AG04450 (cell line): ENCODE measurements at places on chromosomes 3 and 15. TPM values are rescaled to one million over a fixed set of nuclear protein-coding genes. Genes with fewer than 3 reads are reported as not detected.
A peak's percentile ranks its signal among the peaks of the same experiment; 100 is the strongest.

DNA sequence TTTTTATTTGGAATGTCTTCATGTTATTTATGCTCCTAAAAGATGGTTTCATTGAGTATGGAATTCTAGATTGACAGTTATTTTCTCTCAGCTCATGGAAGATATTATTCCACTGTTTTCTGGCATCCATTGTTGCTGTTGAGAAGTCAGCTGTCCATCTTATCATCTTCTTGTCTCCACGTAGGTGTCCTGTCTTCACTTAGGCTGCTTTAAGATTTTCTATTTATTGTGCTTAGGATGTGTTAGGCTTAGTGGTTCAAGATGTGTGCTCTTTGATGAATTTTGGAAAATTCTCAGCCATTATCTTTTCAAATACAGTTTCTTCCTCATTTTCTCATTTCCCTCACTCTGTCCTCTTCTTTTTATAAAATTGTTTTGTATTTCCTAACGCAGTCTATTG lies 52.0 kb downstream of the SNRK start:
- no peak for DNase-seq

DNA sequence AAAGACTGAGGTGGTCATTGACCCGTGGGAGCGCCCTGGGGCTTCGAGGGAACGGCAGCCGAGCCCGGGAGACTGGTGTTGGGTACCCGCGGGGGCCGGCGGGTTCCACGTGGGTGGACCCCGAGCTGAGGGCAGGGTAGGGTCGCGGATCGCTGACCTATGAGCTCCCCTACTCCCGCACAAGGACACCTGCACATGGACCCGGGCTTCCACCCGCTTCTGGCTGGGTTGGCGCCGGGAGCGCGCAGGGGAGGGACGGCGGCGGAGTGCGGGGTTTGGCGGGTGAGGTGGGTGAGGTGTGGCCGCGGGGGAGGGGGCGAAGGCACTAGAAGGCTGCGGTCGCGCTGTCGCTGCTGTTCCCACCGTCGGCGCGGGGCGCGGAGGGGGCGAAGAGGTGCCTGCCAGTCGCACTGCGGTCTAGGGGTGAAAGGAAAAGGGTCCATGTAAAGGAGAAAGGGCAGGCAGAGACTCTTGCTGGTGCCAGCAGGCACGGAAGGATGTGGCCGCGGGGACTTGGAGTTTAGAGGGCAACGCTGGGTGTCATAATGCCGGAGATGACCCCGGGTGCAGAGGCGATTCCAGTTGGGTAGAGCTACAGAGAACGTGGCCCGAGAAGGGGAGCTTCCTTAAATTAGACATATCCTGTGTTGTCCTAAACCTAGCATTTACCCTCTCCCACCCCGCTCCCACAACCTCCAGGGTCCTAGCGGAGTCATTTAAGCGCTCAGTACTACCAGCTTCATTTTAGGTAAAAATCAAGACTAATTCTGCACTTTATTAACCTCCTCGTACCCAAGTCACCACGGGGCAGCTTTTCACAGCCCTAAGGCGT lies 245.9 kb upstream of the TOPAZ1 start:
- DNase-seq: no peak

DNA sequence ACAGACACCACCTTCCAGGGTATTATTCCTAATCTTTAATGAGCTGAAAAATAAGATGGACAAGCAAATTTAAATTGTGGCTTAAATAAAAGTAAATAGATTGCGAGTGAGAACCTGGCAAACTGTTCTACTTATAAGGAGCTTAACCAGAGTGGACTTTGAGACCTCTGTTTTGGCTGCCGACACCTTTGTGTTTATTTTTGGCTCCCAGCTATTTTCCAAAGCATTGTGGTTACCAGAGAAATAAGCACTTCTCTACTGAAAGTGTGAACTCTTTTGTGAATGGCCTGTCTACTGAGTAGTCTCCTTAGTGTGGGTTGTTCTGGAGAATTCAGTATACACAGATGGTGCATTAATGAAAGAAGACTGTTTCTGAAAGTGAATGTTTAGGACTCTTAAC lies 109.4 kb downstream of the ATP8B4 start:
- no peak for DNase-seq

- DNase-seq: no peak
Measured at GRCh38 chr3:147497286-147497685, 88.1 kb downstream of the ZIC1 start.

GRCh38 chr15:66503780-66504562 lies 684 bp downstream of the RPL4 start:
- DNase-seq: no peak

- DNase-seq: no peak
Measured at GRCh38 chr3:18901571-18901970, 246.7 kb upstream of the KCNH8 start.

DNA sequence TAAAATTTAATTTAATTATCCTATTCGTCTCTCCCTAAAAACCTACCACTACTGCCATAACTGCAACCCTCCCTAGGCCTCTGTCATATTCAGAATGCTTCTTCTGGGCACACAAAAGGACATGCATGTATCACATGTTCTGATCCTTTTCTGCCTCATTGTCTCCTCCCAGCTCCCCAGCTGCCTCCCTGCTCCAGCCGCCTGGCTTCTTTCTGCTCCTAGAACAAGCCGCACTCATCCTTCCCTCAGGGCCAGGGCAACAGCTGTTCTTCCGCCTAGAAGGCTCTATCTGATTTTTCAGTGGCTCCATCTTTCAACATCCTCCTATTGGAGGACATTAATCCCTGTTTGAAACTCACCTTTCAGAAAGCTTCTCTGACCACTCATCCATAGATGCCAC lies 38.6 kb downstream of the TMED3 start:
- no peak for DNase-seq

DNA sequence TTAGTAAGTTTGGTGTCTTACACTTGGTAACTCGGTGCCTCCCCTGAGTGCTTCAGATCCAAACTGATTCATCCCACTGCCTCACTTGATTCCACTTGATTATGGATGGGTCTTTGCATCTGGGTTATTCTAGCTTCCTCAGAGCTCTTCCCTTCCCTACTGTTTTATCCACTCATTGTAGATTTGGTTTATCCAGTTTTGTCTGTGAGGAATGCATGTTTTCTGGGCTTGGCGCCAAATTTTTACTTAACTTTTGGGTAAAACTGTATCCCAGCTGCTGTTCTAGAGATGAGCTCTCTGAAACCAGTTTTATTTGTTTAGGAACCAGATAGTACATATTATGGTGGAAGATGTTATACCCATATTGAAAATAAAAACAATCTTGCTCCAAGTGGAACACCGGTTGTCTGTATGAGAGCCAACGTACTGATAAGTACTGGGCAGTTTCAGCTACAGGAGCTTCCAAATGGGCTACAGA lies 20.9 kb downstream of the RAD54L2 start:
- DNase-seq: peak; percentile 71

GRCh38 chr3:97181704-97182103 lies 367.3 kb downstream of the EPHA6 start:
- DNase-seq: no peak

DNA sequence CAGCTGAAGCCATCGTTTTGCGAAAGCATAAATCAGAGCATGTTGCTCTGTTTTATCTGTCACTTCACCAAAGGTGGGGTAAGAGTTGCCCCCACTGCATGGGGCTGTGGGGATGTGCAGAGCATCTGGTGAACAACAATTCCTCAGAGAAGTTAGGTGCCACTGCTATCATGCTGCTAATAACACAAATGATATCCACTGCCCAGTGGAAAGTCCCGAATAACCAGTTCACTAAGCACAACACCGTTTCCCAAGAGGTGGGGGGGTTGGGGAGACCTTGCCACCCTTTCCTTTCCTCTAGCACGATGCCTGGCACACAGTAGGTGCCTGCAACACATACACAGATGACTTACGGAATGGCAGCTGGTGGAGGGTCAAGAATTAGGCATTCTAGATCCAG lies 38.6 kb downstream of the FAM3D start:
- no peak for DNase-seq

GRCh38 chr3:125679258-125679657 lies 84.0 kb upstream of the OSBPL11 start:
- no peak for DNase-seq

- no peak for DNase-seq
Measured at GRCh38 chr15:77066971-77067690, 3.8 kb downstream of the TSPAN3 start.

DNA sequence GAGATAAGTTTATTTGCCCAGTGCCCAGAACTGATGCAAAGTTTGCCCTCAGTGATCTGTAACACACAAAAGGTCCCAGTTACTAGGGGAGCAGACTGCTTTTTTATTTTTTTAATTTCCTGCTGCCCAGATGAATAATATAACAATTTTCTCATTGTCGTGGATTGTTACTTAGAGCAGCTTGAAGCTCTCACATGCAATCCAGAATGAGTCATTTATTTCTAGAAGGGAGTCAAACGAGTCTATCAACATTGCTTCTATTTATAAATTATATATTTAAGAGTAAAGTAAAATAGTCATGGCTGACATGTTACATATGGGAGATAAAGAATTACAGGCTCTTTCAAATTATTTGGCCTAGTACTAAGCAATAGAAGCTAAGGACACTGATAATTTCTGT lies 41.3 kb downstream of the MEIS2 start:
- peak; percentile 73 for DNase-seq

DNA sequence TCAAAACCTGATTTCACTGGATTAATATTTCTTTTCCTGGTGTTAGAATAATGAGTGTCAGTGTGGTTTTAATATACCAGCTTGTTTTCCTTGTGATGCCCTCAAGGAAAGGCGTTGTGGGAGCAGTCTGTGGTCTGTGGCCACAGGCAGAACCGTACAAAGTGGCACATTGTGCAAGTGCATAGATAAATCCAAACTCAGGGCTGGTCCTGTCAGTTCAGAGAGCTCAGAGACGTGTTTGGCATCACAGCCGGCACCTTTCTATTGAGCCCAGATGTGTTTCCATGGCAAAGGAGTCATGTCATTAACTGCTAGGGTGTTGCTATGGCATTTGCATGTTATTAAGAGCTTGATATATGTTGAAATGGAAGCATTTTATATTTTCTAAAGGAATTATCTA lies 289.9 kb upstream of the RASGRP1 start:
- no peak for DNase-seq

- DNase-seq: peak; percentile 51
Measured at GRCh38 chr15:96296264-96296663, 34.2 kb upstream of the NR2F2 start.

DNA sequence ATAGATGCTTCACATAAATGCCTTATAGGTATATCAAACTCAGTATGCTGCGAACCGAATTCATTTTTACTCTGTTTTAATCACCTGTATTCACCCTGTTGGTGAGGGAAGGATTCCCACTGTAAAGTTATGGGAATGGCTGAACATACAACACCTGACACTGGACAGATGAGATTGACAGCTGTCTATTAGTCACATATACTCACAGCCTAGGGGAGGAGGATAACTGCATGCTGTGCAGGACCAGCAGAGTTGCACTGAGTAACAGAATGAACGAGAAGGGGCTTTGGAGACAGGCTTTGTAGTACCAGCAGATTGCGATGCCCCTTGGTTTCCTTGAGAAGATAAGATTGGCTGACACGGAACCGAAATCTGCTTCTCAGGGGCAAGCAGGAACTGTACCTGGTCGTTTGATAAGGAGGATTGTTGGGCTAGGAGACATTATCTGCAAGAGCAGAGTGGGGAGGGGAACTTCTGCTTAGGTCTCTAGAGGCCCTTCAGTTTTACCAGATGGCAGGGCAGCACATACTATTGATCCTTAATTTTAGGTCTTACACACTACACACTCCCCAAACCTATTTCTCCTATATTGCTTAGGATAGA lies 43.5 kb upstream of the SLC22A13 start:
- DNase-seq: no peak

DNA sequence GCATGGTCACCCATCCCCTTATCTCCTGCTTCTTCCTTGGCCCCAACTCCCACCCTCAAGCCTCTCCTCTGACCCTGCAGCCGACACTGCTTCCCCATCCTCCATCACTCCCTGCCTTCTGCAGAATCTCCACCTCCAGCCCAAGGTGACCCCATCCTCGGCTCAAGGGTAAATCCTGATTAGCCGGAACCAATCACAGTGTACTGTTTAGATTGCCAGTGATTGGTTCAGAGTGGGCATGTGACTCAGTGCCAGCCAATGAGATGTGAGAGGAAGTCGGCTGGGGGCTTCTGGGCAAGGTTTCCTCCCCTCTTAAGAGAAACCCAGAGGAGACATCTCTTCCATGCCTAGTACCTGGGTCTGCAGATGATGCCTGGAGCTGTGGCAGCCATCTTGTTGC lies 10.3 kb downstream of the CACNA2D2 start:
- no peak for DNase-seq

- DNase-seq: no peak
Measured at GRCh38 chr3:9246189-9246588, 3.3 kb downstream of the SRGAP3 start.

GRCh38 chr3:144516026-144516425 lies 544.4 kb downstream of the DIPK2A start:
- no peak for DNase-seq

- DNase-seq: no peak
Measured at GRCh38 chr15:74200412-74200815, 2.2 kb downstream of the STRA6 start.

GRCh38 chr3:68817243-68817642 lies 115.1 kb downstream of the TAFA4 start:
- no peak for DNase-seq

DNA sequence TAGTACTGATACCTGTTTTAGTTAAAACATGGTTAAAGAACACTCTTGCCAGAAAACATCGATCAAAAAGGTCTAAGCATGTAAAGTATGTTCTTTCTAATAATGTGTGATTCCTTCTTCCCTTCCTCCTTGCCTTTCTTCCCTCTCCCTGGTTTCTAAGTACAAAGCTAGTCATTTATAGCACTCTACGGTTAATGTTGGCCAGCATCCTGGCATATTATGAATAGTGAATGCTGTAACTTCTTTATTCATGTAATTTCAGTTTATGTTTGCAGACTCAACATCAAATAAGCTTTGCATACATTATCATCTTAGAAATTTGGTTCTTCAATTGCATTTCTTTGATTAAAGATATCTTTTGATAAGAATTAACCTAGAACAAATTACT lies 27.1 kb downstream of the P2RY12 start:
- DNase-seq: no peak

Gene SLC12A1
- polyA plus RNA-seq: not detected in 2 replicates

Gene DMXL2
- 18.2 and 18.6 TPM in 2 replicates for polyA plus RNA-seq

Gene FHIT
- polyA plus RNA-seq: 0.17 and 0.26 TPM in 2 replicates

Gene CPNE9
- not detected in 2 replicates for polyA plus RNA-seq

Gene GOLGA6B
- not detected in 2 replicates for polyA plus RNA-seq

Gene PEX5L
- polyA plus RNA-seq: 0.14 and 0.48 TPM in 2 replicates

Gene PDZRN3
- polyA plus RNA-seq: 14.7 and 22.7 TPM in 2 replicates

Gene GPR87
- polyA plus RNA-seq: not detected in 2 replicates

Gene PFN2
- polyA plus RNA-seq: 467 and 659 TPM in 2 replicates
